ENCODE measurements at places on chromosomes 5 and 9.

- DNase-seq: no peak
Measured at GRCh38 chr5:16909464-16909863, 26.6 kb downstream of the MYO10 start.

DNA sequence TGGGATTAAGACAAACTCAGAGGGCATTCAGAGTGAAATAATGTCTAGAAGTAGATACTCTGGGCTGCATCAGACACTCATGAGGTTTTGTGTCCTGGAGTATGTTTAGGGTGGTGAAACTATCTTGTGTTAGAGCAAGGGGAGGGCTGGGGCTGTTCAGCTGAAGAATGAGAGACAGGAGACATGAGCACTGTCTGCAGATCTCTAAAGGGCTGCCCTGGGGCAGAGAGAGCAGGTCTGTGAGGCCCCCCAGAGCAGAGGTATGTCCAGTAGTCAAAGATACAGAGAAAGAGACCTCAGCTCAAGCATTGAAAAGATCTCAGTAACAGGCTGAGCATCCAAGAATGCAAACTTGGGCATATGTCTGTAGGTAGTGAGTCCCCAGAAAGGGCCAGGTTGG is 45.9 kb upstream of the SHB start:
- no peak for DNase-seq

GRCh38 chr9:14030375-14031059 is 283.4 kb downstream of the NFIB start:
- no peak for DNase-seq

- peak; percentile 88 for DNase-seq
Measured at GRCh38 chr9:69971643-69972449, 71.8 kb upstream of the MAMDC2 start.

DNA sequence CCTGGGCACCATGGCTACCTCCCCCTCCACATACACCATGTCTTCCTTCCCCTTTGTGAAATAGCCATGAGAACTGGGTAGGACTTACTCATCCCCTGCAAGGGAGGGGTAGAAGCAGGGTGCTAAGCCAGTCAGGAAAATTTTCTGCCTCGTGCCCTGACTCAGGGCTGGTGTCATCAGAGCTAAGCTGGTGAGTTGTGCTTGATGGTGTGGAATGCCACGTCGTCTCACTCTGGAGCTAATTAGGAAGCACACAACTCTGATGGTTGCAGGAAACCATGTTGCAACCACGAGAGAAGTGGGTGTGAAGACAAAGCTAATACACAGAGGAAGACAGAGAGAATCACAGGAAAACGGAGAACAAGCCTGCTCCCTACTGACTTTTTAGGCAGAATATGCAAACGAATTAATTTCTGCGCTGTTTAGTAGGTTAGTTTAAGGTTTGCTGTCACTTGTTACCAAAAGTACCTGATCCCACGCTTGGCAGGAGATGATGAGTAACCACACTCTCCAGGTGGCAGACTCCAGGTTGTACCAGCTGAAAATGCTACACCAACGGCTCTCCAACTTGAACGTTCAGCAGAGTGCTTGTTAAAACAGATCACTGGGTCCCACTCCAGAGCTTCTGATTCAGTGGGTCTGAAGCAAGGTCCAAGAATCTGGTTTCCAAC is 54.5 kb downstream of the STK10 start:
- peak; percentile 73 for DNase-seq

GRCh38 chr5:136079195-136079985 is 50.6 kb downstream of the TGFBI start:
- DNase-seq: no peak

DNA sequence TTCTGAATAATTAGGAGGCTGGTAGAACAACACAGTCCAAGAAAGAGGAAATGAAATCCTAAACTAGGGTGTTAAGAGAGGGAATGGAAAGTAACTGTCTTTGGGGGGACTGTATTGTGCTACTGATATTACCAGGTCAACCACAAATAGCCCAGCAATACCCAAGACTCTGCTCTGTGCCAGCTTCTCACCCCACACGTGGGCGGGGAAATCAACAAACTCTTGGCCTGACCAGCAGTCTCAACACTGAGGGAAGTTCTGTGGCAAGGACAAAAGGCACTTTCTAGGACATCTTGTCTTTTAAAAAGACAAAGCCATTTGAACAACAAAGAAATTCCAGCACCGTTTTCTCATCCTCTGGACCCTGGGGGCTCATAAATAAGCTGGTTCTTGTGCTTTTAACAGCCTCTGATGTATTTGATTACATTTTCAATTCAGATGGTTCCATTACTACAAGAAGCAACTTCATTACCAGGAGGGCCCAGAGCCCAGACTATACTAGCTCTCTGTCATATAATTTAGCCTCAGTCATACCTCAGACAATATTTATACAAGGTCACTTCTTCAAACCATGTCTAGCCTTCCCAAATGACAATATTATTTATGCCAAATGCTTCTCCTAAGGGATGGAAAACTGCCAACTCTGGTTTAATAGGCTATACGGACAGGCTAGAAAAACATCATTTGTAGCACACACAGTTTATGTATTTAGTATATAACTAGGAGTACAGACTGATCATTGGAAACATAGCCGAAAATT is 297.8 kb downstream of the CWC27 start:
- no peak for DNase-seq

GRCh38 chr5:33641744-33642505 is 201.2 kb downstream of the TARS1 start:
- no peak for DNase-seq

GRCh38 chr5:59823420-59823819 is 70.1 kb downstream of the PDE4D start:
- DNase-seq: no peak

DNA sequence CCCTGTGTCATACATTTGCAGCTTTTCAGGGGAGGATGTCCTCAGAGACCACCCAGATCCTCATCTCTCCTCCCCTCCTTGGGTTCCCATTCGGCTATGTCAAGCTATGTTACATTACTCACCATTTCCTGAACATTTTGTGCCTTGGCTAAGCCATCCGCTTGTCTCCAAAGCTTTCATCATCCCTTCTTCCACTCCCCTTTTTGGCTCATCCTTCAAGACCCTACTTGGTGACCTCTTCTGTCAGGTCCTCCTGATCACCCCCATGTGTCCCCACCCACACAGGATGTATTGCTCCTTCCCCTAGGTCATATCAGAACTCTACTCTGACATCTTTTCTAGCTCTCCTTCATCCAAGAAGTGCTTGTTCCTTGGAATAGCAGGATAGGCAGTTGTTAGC is 81.8 kb downstream of the BOD1 start:
- no peak for DNase-seq

GRCh38 chr9:100555471-100555870 is 22.4 kb upstream of the CAVIN4 start:
- no peak for DNase-seq

DNA sequence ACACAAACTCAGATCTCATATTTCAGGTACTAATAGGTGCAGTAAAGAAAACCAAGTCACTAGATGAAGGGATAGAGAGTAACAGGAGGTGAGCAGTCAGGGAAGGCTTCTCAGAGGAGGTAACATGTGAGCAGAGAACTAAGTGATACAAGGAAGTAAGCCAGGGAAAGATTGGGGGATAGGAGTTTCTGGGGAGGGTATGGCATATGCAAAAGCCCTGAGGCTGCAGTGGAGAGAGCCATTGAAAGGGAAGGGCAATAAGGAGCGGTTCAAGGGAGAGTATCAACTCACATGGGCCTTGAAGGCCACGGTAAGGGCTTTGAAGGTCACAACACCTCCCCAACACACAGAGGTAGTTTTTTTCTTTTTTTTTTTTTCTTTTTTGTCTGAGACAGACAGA is 6.9 kb downstream of the OLFML2A start:
- DNase-seq: no peak

- no peak for DNase-seq
Measured at GRCh38 chr9:18330401-18331309, 143.3 kb upstream of the ADAMTSL1 start.

DNA sequence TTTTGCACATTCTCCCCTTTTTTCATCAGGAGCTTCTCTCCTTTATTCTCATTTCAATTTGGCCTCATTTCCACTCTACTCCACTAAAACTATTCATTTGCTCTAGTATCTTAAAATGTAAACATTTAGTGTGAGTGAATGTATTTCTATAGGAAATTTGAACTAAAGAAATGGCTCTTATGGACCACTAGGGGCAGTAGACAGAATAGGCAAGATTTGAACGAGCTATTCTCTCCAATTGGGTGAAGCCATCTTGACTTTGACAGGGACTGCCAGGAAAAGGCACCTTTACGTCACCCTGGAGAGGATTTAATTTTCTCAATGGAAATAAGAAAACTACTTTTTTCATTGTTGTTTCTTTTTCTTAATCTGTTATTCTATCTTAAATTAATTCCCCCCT is 666.3 kb downstream of the DNAH5 start:
- no peak for DNase-seq

DNA sequence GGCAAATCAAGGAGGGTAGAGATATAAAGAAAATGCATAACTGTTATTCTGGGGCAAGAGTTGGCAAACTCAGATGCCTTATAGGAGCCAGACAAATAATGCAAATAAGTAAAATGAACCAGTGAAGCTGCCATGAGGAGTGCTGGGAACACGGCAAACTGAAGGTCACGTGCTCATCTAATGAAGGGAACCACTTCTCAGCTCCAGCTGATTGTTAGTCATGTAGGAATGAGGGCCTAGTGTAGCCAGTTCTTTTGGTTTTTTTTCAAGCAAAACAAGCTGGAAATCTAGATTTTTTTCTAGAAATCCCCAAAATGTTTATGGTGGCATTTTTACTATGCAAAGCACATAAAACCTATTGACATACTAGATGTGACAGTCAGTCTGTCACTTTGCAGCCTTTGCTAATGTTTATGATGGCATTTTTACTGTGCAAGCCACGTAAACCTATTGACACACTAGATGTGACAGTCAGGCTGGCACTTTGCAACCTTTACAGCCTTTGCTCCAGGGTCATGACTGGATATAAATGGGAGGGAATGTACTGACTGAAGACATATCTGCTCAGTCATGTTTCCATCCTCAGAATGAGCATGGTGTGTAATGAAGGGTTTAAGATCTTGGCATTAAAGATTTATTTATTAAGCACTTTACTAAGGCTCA is 39.4 kb downstream of the RUSC2 start:
- DNase-seq: no peak

DNA sequence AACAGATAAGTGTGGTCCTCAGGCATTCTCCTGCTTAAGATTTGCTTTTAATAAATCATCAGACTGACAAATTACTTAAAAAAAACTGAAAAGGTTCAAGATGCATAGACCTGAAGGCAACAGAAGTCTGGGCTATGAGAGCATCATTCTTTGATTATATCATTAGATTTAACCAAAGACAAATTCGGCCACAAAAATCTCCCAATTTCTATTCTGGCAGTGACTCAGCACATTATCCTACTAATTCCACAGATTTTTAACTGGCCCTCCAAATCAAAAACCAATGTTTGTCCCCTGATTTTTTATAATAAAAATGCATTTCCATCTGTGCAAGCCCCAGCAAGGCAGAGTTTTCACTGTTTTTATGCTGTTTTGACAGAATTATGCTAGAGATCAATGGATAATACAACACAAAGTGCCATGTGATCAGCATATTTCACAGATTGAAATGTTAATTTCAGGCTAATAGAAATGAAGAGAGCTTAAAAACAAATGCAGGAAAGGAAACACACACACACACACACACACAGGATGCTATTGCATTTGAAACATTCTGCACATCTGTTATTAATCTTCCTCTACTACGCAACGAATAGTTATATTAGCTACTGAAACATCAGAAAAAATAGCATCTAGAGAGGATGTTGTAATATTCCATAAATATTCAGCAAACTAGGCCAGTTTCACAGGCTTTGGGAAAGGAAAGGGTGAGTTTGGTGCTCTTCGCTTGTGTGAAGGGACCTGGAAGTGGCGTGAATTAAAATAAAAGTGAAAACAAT is 177.6 kb upstream of the ST8SIA4 start:
- DNase-seq: no peak

- no peak for DNase-seq
Measured at GRCh38 chr9:17795744-17796143, 216.9 kb downstream of the SH3GL2 start.

DNA sequence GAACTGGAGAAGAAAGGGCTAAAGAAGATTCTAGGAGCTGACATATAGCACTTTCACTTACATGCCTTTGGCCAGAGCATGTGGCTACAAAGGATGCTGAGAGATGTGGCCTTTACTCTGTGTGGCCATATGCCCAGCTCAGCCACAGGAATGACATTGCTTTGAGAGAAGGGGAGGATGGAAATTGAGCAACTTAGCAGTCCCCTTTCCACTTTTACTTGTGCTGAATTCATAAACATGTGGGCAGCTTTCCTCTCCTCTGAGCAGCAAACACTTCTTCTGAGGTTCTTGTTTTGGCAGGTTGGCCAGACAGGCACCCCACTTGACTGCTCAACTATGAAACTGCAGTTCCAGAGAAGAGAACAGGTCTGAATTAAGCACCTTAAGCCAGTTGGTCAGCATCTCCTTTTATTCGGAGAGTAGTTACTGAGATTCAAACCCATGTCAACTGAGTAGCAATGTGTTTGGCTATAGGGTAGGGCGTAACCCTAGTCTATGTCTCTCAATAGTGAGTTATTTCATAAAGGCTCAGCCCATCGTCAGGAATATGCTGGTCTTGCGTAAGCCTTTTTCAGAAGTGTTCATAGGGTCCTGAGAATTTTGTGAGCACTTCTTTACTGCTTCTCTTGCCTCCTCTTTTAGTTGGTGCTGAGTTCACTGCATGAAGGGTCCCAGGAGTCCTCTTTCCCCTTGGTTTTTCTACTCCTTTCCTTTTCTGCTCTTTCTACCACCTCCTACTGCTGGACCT is 134.5 kb downstream of the PALM2AKAP2 start:
- no peak for DNase-seq

- peak; percentile 90 for DNase-seq
Measured at GRCh38 chr9:91836515-91836914, 113.5 kb downstream of the ROR2 start.

GRCh38 chr5:10593531-10594181 is 29.8 kb downstream of the ANKRD33B start:
- DNase-seq: no peak

DNA sequence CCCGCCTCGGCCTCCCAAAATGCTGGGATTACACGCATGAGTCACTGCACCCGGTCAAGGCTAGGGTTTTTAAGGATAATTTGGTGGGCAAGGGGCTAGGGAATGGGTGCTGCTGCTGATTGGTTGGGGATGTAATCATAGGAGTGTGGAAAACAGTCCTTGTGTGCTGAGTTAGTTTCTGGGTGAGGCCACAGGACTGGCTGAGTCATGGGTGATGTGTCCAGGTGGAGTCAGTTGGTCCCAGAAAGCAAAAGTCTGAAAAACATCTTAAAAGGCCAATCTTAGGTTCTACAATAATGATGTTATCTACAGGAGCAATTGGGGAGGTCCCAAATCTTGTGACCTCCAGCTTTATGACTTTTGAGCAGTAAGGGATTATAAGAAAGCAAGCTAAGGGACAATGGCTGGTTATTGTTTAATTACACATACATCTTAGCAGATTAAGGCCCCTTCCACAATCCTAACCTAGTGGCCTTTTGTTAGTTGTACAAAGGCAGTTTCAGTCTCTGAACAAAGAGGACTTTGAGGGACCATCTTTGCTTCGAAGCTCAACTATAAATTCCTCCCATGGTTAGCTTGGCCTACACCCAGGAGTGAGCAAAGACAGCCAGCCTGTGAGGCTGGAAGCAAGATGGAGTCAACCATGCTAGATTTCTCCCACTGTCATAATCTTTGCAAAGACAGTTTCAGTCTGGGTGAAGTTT is 5.5 kb upstream of the AOPEP start:
- no peak for DNase-seq
